ENCODE measurements at places on chromosomes 16 and 17.

GRCh38 chr17:30292286-30292858 is 628 bp upstream of the BLMH start:
- no peak for DNase-seq

GRCh38 chr17:8345052-8345690 is 5.5 kb downstream of the ODF4 start:
- DNase-seq = no peak

DNA sequence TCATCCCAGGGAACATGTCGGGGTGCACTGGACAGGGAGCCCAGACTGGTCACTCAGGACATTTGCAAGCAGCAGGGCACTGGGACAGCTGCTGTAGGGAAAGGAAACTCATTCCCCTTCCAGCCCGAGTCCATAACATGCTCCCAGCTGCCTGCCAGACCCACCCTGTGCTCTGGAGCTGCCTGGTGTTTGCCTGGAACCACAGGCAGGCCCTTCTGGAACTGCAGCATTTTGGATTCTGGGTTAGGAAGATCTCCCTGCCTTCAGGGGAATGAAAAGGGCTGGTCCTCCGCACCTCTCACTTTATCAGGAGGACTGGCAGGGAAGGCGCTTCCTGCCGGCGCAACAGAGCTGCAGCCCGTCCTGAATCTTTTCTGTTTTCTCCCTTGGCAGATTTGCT is 41.2 kb downstream of the MEAK7 start:
- no peak for DNase-seq

- DNase-seq = no peak
Observed at GRCh38 chr16:20768121-20768520, 4.3 kb downstream of the ACSM3 start.

- peak; percentile 5 for DNase-seq
Observed at GRCh38 chr17:79612468-79613194, 1.8 kb upstream of the RBFOX3 start.

- DNase-seq = no peak
Observed at GRCh38 chr16:77376358-77376757, 58.5 kb downstream of the ADAMTS18 start.

DNA sequence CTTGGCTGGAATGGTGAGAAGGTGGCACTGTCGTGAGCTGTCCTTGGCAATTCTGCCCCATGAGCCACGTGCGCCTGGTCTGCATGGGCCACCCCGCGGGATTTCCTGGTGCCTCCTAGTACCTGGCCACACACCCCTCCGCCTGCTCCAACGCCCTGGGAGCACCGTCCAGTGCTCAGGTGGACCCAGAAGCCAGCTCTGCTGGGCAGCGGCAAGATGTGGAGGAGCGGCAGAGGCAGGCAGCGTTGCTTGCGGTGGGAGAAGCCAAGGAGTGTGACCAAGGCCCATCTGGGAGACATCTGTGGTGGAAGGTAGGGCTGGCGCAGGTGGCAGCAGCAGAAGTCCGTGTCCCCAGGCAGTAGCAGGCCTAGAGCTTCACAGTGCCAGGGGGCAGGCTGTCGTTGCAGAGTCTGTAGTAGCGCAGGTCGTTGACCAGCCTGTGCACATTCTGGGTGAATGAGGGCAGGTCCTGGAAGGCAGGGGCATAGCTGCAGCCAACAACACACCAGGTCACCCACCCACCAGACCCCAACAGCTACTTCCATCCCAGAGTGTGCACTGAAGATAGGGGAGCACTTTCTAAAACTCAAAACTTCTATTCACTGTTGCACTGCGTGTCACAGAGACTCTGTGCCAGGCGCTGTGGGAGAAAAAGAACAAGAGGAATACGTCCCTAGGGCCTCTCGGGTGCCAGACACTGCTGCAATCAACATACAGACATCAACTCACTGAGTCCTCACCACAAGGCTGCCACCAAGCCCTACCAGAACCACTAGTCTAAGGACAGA is 34.9 kb upstream of the GSG1L start:
- no peak for DNase-seq

DNA sequence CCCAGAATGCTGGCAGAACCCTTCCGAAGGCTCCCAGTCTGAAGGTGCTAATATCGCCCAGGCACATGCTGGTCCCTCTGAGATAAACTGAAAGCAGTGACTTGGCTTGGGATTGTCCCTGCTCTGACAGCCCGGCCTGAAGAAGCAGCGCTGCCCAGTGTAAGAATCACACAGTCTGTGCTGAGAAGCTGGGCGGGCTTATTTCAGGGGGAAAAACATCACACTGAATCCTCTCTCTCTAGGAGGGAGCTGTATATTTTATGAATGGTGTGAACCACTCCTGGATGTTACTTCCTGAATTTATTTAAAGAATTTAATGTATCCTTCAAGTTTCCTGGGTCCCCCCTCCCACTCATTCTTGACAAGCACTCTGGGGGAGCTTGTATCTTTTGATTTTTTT is 36.3 kb downstream of the GAS7 start:
- peak; percentile 23 for DNase-seq

DNA sequence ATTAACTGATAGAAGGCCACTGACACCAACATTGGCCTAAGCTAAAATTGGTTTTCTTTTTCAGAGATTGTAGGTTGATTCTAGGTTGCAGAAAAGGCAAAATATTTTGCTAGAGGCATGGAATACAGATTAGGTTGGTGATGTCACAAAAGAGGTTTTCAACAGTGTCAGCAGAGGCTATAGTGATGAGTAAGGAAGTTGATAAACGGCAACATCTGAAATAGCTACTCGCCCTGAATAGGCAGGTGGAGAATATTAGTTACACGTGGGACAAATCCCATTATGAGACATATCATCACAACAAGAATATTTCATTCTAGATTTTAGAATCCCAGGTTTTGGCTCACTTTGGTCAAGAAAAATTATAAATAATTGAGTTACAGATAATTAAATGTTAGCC is 1.5 kb upstream of the TOM1L1 start:
- no peak for DNase-seq

DNA sequence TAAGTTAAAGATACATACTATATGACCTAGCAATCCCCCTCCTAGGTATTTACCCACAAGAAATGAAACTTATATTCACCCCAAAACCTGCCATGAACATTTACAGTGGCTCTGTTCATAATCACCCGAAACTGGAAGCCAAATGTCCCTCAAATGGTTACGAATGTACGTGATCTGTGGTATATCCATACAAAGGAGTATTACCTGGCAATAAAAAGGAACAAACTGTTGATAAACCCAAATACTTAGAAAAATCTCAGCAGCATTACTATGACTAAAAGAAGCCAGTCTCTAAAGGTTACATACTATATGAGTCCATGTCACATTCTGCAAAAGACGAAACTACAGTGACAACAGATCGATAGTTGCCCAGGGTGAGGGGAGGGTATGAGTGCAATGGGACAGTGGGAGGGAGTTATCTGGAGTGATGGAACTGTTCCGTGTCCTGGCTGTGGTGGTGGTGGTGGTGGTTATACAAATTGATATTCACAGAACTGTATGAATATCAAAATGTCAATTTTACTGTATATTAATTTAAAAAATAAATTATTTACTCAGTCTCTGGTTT is 9.4 kb downstream of the ZNF652 start:
- no peak for DNase-seq

DNA sequence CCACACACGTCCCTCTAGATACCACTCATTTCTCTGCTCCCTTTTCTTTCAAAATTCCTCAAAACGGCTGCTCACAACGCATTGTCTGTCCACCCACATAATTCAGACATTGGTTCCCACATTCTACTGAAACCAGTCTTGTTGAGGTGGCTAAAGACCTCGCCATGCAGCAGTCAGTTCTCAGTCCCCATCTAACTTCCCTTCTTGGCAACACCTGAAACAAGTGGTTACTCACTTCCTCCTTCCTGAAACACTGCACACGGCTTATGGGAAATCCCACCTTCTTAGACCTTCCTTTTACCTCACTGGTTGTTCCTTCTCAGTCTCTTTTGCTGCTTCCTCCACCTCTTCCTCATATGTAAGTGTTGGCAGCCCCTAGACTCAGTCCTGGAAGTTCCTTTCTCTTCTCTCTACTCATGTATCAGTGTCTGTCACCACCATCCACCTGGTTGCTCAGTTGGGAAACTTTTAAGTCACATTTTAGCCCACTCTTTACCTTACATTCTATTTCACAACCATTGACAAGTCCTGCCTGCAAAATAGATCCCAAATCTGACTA is 277.1 kb downstream of the CEP112 start:
- no peak for DNase-seq

- DNase-seq = peak; percentile 76
Observed at GRCh38 chr16:74608944-74609343, 2.0 kb upstream of the GLG1 start.
